ENCODE measurements at places on chromosomes 6 and 20.
A peak's percentile ranks its signal among the peaks of the same experiment; 100 is the strongest.

- no peak for DNase-seq
Observed at GRCh38 chr20:57391439-57392301, 474 bp downstream of the RBM38 start.

DNA sequence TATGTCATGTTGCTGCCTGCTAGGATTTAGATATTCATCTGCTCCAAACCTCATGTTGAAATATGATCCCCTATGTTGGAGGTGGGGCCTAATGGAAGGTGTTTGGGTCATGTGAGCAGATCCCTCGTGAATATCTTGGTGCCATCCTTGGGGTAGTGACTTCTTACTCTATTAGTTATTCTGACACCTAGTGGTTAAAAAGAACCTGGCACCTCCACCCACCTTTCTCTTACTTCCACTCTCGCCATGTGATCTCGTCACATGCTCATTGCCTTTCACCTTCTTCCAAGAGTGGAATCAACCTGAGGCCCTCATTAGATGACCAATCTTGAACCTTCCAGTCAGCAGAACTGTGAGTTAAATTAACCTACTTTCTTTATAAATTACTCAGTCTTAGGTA, 549.4 kb upstream of the SYNCRIP start:
- no peak for DNase-seq

- DNase-seq: no peak
Observed at GRCh38 chr6:22110061-22110460, 186.8 kb downstream of the PRL start.

DNA sequence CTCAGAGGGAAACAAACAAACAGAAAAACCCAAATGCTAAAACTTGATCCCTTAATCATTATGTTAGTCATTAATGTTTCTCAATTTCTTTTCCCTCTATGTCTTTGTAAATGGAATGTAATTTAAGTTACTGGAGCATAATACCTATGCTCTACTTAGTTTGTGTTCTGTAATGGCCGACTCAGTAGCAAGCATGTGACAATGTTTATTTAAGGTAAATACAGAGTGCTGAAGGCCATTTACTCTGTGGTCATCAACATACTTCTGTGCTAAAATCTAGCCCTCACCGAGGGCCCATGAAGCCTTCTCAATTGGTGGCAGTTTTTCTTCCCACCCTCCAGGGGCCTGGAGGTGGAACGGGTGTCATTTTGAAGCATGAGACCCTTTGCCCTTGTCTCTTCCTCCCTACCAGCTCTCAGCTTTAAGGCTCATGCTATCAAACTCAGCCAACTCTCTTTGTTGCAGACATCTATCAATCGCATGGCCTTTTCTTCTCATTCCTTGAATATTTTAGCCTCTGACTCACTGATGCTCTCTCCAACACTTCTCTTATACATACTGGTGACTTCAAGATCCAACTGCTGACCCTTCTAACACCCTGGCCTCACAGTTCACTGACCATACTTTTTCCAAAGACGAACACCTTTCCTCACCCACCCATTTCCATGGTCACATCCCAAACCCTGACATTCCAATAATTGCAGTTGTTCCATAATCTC, 48.2 kb downstream of the STX7 start:
- DNase-seq: no peak

DNA sequence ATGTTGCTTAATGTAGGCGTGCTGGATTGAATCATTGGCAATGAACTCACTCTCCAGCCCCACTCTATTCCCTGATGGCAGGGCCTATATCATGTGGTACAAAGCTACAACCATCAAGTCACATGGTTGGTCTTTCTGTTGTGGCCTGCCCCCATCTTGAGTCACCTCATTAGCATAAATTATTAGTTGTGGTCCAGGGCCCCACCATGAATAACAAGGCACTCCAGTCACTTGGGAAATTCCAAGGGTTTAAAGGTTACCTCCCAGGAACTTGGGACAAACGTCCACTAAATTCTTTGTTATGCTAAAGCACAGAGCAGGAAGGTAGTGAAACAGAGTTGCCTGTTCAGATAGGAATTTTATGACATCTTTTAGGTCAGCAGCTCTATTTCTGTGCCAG, 193.7 kb downstream of the SLC35F1 start:
- no peak for DNase-seq

DNA sequence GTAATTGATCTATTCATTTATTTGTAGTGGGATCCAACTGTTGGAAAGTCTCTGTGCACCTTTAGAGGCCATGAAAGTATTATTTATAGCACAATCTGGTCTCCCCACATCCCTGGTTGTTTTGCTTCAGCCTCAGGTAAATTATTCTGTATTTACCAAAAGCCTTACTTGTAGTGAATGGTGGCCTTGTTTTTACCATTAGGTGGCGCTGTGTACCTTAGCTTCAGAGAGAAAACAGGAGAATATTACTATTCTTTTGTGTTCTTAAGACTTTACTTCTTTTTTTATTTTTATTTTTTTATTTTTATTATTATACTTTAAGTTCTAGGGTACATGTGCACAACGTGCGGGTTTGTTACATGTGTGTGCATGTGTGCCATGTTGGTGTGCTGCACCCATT, 23.7 kb downstream of the PEX7 start:
- DNase-seq: peak; percentile 17

DNA sequence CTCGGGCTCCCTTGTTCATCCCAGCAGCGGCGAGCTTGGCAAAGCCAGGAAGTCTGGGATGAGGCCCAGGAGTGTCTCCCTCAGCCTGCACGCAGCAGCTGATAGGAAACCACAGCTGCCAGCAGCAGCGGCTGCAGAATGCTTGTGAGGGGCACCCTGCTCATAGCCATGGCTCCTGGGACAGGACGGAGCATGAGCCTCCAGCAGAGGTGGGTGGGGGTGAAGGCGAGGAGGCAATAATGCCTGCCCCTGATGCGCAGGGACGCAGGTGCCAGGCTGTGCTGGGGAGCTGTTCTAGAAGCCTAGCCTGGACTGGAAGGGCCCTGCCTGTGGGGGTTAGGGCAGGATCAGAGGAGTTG, 157.9 kb downstream of the CD83 start:
- no peak for DNase-seq

DNA sequence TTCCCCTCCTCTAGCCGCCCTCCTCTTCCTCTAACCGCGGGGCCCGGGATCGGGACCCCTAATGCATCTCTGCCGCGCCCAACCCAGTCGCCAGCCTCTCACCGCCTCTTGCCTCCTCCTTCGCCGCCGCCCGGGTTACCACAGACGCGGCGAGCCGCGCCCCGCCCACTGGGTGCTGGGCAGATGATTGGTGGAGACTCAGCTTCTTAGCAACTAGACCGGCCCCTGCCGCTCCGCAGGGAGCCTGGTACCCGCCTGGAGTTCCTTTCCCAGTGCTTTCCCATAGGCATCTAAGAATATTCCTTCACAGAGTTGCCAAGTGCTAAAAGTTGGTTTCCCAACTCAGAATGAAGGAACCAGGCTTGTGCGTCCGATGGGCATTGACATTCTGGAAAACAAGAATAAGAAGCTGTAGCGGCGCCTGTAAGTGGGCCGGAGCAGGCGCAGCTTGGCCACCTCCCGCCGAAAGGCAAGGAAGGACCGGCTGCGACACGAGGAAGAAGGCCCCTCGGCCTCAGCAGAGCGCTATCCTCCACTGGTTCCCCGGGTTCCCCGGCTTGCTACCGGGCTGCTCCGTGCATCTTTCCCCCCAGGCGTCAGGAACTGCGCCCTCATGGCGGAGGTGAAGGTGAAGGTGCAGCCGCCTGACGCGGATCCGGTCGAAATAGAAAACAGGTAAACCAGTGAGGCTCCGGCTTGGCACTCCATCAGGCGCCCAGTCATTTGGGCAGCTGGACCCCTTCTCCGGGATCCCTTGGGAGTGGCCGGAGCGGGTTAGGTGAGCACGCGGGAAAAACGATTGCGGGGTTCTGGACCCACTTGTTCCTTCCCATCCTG, at the start of the genes DZANK1 and POLR3F:
TSS of gene DZANK1 (minus strand) at position 137 of the 837 bp plus-strand sequence. CDS start 1,672 bp downstream, outside the sequence.
TSS of gene POLR3F (plus strand) at position 497 of the 837 bp plus-strand sequence. CDS start at position 614, 117 bp downstream.
- DNase-seq: peak; percentile 86

DNA sequence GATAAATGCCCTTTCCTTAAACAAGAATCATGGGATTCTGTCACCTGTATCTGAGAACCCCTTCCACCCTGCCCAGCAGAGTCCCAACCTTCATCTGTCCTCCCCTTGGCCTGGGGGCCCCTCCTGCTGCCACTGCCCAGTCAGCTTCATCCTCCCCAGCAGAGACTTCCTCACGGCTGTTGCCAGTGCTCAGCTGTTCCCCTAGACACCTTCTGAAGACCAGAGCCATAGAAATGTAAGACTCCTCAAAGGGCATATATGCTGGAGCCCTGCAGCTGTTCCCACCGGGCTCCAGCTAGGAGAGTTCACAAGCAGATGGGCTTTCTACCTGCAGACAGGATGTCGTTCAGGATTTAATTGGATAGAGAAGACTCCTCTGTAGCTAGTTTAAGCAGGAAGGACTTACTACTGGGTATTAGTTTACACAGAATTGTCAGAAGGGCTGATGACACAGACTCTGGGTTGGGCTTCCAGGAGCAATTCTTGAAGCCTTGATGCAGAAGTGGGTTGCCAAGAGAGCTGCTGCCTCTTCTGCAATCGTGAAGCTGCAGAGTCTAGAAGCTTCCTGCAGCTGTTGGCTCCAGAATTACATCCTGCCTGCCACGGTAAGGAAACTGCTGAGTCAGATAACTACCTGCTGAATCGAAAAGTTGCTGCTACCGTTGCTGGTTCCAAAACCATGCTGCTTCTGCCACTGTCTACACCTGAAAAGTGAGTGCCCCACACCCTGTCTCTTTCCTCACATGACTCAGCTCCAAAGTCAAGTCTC, 57.1 kb upstream of the MLN start:
- no peak for DNase-seq

DNA sequence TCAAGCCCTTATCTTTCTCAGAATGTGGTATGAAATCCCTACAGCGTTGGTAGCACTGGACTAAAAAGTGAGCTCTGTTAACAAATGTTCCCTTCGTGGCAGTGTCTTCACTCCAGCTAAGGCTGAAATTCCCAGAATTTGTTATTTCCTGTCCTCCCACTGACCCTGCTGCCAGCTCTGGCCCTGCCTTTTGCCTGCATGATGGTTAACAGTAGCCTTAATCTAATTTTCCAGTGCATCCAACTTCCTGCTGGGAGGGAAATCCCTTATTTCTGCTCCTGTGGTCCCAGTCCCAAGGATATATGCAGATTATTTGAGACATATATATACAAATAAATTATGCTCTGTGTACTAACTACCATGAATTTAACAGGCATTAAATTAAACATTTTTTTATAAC, 157.2 kb upstream of the CARMIL1 start:
- no peak for DNase-seq

GRCh38 chr20:1841554-1842140, 53.6 kb upstream of the SIRPA start:
- DNase-seq: no peak

- DNase-seq: no peak
Observed at GRCh38 chr20:58883241-58883691, 30.8 kb downstream of the GNAS start.

DNA sequence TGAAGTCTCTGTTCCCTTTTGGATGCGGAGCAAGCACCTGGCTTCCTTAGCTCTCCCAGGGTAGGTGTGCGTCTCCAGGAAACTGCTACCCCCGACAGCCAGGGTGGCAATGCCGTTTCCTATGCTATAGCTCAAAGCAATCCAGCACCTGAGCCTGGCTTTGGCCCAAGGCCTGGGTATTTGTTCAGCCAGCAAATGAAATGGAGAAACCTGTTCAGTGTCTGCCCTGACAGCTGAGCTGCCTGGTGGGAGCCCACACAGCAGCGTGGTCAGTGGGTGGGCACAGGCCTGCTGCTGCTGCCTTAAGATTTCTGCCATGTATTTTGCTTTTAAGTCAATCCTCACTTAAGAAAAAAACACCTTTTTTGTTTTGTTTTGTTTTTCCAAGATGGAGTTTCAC, 13.7 kb downstream of the SPATA2 start:
- no peak for DNase-seq

- no peak for DNase-seq
Observed at GRCh38 chr6:100850174-100850573, 31.0 kb downstream of the ASCC3 start.

GRCh38 chr6:75377386-75377785, 92.8 kb upstream of the TMEM30A start:
- DNase-seq: no peak

GRCh38 chr6:136228814-136229213, 21.3 kb downstream of the MTFR2 start:
- DNase-seq: no peak

- DNase-seq: no peak
Observed at GRCh38 chr20:11780765-11781369, 136.8 kb upstream of the BTBD3 start.

DNA sequence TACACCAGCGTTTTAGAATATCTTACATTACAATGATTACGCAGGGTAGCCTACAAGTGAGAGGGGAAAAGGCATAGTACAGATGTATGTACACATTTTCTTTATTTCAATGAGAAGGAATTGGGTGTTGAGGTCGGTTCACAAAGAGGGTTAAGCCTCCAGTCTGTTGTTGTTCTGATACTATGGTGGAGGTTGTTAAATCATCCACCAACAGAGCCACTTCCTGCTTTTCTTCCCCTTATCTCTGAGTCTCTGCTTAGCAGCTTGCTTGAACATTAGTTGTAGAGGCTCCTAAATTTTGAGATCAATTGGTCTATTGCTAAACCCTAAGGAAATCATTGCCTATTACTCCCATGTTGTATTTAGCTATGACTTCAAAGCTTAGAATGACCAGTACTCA, 7.3 kb downstream of the RGS17 start:
- no peak for DNase-seq

DNA sequence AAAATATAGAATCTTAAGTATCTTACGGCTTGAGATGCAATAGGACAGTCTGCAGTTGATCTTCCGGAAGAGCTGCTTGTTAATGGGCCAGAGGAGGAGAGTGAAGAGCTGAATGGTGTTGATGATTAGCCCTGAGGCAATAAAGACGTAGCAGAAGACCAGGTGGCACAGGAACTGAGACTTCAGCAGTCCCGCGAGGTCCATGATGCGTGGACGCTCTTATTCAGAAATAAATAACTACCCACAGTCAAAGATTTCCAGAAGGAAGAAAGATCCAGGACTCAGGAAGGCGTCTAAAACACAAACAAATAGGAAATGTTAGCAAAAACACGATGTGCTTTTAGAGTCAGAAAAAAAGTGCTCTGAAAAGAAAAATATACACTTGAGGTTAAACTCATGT, 41.9 kb downstream of the AGPAT4 start:
- DNase-seq: no peak

DNA sequence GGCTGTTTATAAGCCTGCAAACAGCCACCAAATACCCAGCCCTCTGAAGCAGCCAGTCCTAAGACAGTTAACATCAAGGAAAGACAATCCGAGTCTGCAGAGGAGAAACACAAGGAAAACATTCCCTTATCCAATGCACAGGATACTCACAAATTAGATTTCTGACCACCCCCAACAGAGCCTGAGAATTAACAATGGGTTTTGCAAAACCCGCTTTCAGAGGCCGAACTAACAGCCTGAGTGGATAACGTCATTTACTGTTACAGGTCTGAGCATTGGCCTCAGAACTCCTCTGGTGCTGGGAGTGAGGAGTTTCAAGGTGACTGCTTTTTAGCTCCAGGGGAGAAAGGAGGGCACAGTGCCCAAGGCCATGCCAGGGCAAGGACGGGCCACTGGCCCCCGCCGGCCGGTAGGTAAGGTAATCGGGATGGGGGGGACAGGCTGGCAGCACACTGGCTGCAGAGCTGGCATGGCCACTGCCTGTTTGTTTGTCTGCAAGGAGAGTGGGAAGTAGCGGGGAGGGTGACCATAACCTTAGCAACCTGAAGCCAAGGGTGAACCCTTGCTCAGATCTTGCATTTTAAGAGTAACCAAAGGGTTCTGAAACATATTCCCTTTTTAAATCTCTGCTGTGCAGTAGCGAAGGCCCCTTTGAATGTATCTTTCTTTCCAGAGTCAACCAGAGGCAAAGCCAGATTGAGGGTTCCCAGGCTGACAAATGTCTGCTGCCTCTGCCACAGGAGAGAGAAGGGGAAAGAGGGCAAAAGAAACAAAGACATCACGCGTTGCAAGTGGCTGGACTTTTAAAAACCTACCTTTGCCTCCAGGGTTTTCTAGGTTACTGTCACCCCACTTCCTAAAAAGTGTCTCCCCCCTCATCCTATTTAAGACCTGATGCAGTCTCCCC, 3.9 kb downstream of the ZMYND8 start:
- DNase-seq: no peak

All from stimulated activated CD4-positive, alpha-beta T cell treated with anti-CD3 and anti-CD28 coated beads, Interleukin-15, amount 100 ng/mL, for 48 hours (primary cell).